ENCODE measurements at places on chromosomes 6 and 20.

GRCh38 chr20:10806539-10806938 is 132.7 kb upstream of the JAG1 start:
- no peak for DNase-seq

DNA sequence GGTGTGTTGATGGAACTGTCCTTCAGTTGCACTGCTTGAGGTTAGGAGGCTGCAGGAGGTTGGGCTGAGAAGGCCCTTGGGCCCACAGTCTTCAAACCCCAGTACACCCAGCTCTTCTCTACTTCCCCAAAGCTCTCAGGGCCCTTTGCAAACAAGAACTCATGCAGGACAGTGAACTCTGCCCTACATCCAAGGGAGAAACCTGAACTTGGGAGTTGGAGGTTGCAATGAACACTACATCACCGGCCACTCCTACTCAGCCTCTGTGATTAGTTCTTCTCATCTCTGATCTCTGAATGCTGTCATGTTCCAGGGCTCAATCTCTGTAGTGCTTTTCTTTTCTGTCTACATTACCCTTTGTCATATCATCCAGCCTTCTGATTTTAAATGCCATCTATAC is 148.5 kb upstream of the PDE7B start:
- DNase-seq = no peak

DNA sequence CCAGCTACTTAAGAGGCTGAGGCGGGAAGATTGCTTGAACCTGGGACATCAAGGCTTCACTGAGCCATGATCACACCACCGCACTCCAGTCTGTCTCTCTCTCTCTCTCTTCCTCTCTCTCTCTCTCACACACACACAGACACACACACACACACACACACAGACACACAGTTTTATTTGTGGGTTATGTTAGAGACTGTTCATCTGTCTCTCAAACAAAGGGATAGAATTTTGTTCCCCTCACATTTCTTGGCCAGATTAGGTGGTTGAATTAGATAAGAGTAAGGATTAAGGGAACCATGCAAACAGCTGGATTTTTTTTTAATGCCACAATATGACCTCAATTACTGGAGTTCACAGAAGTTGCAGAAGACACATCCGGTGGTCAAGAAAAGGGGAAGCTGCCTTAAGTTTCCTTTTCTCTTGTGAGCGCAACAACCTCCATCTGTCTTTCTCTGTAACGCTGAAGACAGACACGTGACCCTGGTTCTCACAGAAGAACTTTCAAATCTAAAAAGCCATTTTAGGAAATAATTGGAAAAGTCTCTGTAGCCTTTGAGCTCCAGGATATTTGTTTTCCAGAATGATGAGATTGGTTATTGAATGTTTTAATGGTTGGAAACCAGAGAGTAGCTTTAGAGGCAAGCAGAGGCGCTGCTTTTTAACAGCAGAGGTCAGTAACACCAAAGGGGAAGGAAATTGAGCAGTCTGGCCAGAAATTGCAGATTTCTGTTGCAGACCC is 32.9 kb upstream of the LGSN start:
- peak; percentile 22 for DNase-seq

- DNase-seq = no peak
Measured at GRCh38 chr6:147699637-147700036, 191.1 kb downstream of the SAMD5 start.

- DNase-seq = no peak
Measured at GRCh38 chr6:72624557-72625160, 2.8 kb downstream of the KCNQ5 start.

- no peak for DNase-seq
Measured at GRCh38 chr20:15584507-15584906, 988.7 kb downstream of the KIF16B start.

- DNase-seq = peak; percentile 62
Measured at GRCh38 chr6:131135244-131136020, at the start of gene AKAP7. Gene AKAP7, plus strand, starts transcription at chr6:131135467. Its CDS starts 297 bp downstream, at chr6:131135764.

GRCh38 chr6:57173056-57173885 is 1.1 kb downstream of the BAG2 start:
- peak; percentile 18 for DNase-seq

- no peak for DNase-seq
Measured at GRCh38 chr6:10112871-10113549, 301.9 kb downstream of the TFAP2A start.

- no peak for DNase-seq
Measured at GRCh38 chr20:59120919-59121318, 42.7 kb upstream of the ZNF831 start.

DNA sequence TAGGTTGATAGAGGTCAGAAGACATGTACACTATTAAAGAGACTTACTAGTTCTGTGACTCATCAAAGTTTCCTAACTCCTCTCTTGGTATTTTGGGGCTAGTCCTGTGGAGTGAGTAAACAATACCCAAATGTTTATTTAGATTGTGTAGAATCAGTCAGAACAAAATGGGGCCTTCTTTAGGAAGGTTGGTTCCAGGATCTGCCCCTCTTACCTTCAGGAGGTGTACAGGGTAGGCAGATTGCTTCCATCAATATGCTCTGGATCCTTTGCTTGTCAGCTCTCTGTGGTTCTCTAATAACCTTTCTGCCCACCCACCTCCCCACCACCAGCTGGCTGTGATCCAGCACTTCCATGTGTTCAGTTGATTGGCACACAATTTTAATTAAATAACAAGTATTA is 107.0 kb downstream of the POPDC3 start:
- no peak for DNase-seq

- DNase-seq = no peak
Measured at GRCh38 chr6:69138893-69139494, 503.9 kb downstream of the ADGRB3 start.

GRCh38 chr6:156396791-156397418 is 380.3 kb upstream of the ARID1B start:
- DNase-seq = peak; percentile 14

- DNase-seq = no peak
Measured at GRCh38 chr6:170069611-170070010, 221.3 kb downstream of the DLL1 start.

DNA sequence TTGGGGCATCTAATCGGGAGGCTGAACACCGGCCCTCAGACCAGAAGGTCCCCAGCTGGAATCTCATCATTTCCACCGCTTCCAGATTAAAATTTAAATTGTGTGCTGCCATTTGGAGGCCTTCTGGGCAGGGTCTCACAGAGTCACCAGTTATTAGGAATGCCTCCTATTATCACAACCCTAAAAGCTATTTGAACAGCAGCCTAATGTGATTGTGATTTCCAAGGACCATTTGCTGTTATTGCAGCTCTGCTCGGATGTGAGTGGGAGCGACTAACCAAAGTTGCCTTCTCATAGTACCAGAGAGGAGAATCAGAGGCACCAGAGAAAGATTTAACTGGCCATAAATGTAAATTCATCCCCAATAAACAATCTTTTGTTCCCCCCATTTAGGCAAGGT is 277.3 kb downstream of the RNF144B start:
- no peak for DNase-seq

GRCh38 chr20:54292185-54292584 is 84.3 kb downstream of the PFDN4 start:
- DNase-seq = no peak

DNA sequence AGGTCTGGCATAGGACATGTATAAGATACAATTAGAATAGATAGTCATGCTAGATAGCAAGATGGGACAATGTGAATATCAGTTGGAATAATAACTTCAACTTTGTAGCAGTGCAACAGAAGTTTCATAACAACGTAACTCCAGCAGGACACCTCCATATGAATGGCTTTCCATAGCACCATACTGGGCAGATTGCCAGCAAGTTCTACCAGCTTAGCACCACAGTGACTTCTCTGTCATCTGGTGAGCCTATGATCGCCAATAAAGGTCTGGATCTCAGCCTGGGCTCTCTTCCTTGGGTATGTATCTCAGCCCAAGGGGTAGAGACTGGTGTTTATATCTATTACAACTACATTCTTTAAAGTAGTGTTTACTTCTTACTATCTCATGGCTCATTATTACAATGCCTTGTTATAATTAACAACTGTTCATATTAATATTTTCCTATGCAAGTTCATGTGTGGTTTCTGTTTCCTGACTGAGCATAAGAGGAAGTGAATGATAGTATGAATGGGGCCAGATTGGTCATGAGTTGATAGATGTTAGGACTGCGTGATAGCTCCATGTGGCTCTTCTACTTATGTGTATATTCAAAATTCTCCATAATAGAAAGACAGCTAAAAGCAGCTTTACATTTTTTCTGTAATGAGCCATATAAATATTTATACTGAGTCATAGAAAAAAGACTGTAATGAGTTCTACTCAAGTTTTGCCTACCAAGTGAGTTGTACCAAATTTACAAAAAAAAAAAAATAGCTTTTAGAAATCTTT is 22.9 kb downstream of the HTR1B start:
- no peak for DNase-seq

DNA sequence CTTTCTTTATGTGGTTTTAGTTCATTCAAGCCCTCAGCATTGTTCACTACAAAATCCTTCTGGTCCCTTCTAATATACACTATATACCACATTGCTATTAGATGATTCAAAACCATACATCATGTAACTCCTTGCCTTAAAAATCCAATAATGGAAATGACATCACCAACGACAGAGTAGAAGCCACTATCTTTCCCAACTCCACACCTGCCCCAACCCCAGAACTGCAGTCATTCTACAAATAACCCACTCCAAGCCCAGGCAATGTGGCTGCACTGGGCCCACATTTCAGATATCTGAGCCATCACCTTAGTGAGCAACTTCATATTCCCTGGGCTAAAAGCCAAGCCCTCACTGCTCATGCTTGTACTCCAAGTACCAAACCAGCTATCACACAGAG is 22.6 kb upstream of the RUNX2 start:
- no peak for DNase-seq

DNA sequence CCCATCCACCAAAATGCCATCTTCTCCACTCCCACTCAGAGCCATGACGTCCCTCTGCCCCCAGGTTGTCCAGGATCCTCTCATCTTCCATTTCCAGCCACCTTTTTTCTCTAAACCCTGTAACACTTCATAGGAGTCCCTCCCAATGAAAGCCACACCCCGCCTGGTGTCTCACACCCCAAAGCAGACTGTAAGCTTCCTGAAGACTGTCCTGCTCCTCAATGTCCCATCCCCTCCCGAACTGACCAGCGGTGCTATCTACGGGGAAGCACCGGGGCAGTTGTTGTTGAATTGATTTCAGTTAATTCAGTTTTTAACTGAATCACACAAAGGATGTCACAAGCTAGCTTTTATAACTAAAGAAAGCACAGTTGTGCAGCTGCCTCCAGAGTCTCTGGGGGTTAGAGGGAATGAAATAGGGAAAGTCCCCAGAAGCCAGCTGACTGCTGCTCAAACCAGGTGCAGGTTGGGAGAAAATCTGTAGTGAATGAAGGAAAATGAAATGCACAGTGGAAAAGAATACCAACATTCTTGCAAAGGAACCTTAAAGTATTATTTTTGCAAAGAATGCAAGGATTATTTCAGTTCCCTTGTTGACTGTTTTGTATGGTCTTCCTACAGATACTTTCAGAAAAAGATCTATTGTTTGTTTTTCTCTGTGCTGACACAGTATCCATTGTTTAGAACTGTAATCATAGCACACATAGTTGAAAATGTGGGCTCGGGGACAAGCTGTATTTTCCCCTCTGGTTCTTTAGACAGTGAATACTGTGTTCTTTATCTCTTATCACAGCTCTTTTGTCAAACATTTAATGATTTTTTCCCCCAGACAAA is 222.6 kb upstream of the QKI start:
- DNase-seq = no peak

GRCh38 chr6:95142661-95143335 is 434.5 kb upstream of the MANEA start:
- DNase-seq = no peak

DNA sequence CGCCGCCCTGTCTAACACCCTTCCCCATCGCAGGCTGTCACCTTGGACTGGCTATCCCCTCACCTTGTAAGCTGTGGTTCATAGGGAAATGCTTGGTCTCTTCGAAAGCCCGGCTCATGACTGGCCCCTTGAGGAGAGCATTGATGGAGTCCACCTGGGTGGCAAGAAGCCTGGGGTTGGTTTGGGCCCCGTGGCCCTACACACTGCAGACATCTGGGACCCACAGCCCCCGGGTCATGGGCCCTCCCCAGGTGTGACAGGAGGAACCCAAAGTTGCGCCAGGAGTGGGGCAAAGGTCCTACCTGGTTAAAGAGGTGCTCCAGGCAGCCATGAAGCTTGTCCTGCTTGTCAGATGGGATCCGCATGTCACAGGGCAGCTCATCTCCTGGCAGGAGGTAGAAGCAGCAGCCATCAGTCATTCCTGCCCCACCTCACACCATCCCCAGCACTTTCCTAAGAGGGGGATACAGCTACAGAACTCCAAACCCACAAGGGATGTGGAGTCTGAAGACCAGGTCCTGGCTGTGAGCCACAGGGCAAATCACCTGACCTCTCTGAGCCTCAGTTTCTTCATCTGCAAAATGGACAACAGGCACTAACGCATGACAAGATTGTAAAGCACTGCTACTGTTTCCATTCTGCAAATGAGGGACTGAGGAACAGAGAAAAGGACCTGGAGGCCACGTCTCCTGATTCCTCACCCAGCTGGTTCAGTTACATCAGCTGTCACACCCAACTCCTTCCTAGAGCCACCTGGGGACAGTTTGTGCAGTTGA is 185.5 kb downstream of the PREX1 start:
- DNase-seq = no peak

DNA sequence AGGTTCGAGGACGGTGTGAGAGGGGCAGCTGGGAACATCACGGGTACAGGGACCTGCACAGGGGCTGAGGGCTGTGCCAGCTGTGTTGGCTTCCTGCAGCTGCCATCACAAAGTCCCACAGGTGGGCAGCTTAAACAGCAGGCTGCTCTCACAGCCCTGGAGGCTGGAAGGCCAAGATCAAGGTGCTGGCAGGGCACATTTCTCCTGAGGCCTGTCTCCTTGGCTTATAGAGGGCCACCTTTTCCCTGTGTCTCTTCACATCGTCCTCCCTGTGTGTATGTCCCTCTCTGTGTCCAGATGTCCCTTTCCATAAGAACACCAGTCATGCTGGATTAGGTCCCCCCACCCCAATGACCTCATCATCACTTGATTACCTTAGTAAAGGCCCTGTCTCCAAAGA is 15.1 kb upstream of the MPC1 start:
- no peak for DNase-seq

- no peak for DNase-seq
Measured at GRCh38 chr6:45072673-45073072, 255.5 kb upstream of the RUNX2 start.

DNA sequence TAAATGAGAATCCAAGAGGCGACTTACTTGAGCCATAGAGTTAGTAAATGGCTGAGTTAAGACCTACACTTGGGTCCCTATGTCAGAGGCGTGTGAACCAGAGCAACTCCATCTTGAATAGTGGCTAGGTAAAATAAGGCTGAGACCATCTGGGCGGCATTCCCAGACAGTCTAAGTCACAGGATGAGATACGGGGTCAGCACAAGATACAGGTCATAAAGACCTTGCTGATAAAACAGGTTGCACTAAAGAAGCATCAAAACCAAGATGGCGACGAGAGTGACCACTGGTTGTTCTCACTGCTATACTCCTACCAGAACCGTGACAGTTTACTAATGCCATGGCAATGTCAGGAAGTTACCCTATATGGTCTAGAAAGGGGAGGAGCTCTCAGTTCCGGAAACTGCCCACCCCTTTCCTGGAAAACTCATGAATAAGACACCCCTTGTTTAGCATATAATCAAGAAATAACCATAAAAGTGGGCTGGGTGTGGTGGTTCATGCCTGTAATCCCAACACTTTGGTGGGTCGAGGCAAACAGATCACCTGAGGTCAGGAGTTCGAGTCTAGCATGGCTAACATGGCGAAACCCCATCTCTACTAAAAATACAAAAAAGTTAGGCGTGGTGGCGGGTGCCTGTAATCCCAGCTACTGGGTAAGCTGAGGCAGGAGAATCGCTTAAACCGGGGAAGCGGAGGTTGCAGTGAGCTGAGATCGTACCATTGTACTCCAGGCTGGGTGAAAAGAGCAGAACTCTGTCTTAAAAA is 43.9 kb upstream of the EEF1A1 start:
- no peak for DNase-seq
